ENCODE measurements at places on chromosomes 12 and 14.
A peak's percentile ranks its signal among the peaks of the same experiment; 100 is the strongest.

GRCh38 chr12:105906561-105906960 is 232.2 kb downstream of the NUAK1 start:
- DNase-seq: no peak

GRCh38 chr14:72408020-72408419 is 475.8 kb downstream of the RGS6 start:
- no peak for DNase-seq

GRCh38 chr14:22333422-22334274 is 255.4 kb downstream of the DAD1 start:
- DNase-seq: peak; percentile 91

GRCh38 chr14:85052646-85053045 is 477.3 kb upstream of the FLRT2 start:
- no peak for DNase-seq

- peak; percentile 98 for DNase-seq
Measured at GRCh38 chr12:117105902-117106301, 6.7 kb upstream of the TESC start.

DNA sequence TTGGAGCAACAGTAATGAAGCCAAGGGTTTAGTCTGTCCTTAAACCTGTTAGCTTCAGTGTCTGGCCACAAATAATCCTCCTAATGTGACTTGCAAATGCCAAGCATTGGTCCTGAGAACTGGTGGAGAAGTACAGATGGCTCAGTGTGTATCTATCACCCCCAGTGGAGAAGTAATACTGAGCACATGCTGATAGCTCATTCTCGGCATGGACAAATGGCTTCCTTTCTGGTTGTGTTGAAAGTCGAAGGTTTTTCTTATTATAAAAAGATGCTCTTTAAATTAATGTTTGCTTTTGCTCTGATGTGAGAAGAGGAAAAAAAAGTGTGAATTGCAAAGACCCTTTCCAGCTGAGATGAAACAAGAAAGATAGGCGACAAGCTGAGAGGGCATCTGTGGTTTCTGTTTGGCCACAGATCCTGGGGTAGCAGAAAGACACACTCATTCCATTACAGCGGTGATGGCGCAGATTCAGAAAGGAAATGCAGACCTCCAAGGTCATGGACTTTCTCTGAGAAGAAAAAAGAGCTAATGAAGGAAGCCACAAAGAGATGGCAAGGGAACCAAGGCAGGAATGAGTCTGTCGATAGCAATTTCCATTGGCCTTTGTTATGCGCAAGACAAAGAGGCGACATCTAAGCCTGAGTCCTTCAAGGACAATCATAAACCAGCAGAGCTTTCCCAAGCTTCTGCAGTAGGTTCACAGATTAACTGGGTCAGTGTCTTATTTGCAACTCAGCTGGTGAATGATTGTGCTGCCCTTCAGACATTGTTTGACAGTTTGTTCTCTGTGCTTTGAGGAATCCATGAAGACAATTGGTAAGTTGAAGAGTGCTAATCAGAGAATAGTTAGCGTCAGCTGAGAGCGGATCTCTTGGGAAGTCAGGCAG is 155.5 kb upstream of the RGS6 start:
- no peak for DNase-seq
